ENCODE measurements at places on chromosomes 13 and 19. TPM values are rescaled to one million over a fixed set of nuclear protein-coding genes. Genes with fewer than 3 reads are reported as not detected.

Gene KLK14
- total RNA-seq: not detected

Gene CATSPERD
- total RNA-seq: under 0.01 TPM

Gene THOP1
- total RNA-seq: 49.5 TPM

Gene CAMSAP3
- total RNA-seq: not detected

Gene GNG7
- total RNA-seq: 0.29 TPM

Gene KRTDAP
- total RNA-seq: not detected

Gene CGB5
- total RNA-seq: not detected

Gene NOVA2
- not detected for total RNA-seq

GRCh38 chr13:33249894-33250293 lies 35.7 kb downstream of the STARD13 start:
- no peak for DNase-seq

DNA sequence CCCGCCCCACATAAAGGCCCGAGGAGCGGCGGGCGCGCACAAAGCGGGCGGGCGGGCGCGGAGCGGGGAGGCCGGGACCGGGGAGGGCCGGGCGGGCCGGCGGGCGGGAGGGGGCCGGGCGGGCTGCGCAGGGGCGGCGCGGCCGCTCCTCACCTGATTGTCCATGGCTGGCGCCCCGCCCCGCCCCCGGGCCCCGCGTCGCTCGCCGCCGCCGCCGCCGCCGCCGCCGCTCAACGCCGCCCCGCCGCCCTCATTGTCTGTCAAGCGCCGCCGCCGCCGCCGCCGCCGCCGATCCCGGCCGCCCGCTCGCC lies 200 bp downstream of the MLLT1 start:
- DNase-seq: no peak

GRCh38 chr19:31292639-31293185 lies 56.5 kb downstream of the TSHZ3 start:
- DNase-seq: no peak

DNA sequence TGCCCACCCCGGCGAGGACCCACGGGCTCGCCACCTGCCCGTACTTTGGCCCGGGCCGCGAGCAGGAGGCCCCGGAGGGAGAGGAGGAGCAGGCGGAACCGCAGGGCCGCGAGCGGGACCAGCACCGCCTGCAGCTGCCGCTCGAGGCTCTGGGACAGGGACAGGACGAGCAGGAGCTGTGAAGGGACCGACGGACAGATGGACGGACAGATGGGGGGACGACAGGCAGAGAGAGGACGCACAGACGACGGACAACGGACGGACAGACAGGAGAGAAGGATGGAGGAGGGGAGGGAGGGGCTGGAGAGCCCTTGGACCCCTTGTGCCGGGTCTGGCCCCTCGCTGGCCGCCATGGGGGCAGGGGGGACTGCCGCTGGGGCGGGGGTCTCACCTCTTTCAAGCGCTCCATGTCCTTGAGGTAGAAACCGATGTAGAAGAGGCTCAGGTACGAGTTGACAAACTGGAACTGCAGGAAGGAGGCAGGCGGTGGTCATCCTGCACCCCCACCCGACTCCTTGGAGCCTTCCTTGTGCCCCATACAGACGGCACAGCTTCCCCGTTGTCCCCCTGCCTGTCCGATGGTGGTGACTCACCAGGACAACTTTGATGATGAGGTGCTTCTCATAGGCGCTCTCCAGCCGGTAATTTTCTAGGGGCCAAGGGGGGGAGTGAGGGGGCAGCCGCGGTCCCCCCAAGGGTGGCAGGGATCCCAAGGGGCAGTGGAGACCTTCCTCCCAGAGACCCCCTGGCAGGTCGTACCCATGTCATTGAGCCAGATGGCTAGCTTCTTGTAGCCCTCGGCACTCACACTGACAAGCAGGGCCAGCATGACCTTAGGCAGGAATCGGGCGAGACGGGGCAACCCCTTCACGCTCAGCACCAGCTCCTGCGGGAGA lies 5.0 kb downstream of the ANO8 start:
- DNase-seq: peak; percentile 89

DNA sequence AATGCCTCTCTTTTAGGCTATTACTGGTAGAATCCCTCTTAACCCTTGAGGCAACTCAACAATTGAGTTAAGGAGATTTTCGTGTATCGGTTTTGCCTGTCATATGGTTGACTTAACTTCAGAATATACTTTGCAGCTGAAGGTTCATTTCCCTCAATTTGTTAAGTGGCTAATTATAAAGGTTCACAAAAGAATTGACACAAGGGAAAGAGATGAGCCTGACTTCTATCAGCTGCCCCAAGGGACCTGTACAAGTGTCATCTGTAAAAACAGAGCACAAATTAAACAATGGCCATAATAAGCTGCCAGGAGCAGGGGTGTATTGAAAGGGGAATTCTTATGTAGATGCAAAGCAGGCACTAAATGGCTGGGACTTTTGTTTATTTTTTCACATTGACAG lies 334.8 kb upstream of the OBI1 start:
- DNase-seq: no peak

- DNase-seq: no peak
Measured at GRCh38 chr13:37375724-37376123, 222.8 kb downstream of the POSTN start.

DNA sequence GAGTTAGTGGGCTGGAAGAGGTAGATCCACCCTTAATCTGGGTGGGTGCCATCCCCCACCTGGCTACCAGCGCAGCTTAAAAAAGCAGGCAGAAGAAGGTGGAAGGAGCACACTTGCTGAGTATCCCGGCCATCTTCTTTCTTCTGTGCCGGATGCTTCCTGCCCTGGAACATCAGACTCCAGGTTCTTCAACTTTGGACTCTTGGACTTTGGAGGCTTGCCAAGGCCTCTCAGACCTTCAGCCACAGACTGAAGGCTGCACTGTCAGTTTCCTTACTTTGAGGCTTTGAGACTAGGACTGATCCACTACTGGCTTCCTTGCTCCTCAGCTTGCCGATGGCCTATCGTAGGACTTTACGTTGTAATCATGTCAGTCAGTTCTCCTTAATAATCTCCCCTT lies 127.6 kb upstream of the GPC6 start:
- DNase-seq: no peak

DNA sequence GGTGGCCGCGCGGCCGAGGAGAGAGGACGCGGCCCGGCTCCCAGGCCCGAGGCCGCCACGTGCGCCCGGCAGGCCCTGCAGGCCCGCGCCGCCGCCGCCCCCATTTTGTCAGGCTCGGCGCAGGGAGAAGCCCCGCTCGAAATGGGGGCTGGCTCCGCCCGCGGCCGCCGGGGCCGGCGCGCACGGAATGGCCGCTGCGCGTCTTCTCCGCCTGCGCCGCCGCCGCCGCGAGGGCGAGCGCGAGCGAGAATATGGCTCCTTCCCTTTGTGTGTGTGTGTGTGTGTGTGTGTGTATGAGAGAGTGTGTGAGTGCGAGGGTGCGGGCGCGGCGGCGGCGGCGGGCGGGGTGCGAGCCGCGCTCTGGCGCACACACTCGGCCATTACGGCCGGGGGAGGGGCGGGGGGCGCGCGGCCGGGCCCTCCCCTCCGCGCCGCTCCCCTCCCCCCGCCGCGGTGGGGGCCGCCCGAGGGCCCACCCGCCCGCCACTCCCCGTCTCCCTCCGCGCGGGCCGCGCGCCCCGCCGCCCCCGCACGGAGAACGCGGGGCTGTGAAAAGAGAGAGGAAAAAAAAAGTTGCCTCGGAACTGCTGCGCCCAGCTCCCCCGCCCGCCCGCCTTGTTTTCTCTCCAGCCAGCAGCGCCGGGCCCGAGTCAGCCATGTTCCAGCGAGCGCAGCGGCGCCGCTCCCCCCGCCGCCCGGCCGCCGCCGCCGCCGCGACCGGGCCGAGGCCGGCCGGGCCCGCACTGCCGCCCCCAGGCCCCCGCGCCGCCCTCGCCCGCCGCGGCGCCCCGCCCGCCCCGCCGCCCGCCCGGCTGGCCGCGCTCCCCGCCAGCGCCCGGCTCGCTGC lies 1.0 kb downstream of the HMGB1 start:
- peak; percentile 94 for DNase-seq

GRCh38 chr13:74074723-74075122 lies 59.5 kb downstream of the KLF12 start:
- no peak for DNase-seq

GRCh38 chr13:26255691-26256277 lies 1.9 kb downstream of the CDK8 start:
- no peak for DNase-seq

- peak; percentile 22 for DNase-seq
Measured at GRCh38 chr13:114237415-114238112, 2.9 kb downstream of the CDC16 start.

- peak; percentile 93 for DNase-seq
Measured at GRCh38 chr13:33125821-33126570, 109.8 kb downstream of the KL start.

- peak; percentile 58 for DNase-seq
Measured at GRCh38 chr13:27971236-27971645, 2.1 kb upstream of the CDX2 start.

DNA sequence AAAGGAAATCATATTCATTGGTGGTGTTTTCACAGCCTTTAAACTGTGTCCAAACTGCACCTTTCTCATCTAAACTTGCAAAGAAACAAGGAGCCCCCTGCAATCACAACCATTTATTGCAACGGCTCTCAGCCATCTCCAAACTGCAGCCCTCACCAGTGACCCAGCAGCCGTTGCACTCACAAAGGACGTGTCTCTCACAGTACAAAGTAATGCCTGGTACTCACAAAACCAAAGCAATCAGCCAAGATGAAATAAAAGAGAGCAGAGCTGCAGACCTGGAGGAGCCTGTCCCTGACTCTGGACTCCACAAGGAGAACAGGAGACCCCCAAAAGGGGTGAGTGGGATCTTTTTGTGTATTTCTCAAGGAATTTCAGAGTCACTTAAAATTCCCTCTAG lies 20.2 kb upstream of the CEACAM21 start:
- DNase-seq: no peak

DNA sequence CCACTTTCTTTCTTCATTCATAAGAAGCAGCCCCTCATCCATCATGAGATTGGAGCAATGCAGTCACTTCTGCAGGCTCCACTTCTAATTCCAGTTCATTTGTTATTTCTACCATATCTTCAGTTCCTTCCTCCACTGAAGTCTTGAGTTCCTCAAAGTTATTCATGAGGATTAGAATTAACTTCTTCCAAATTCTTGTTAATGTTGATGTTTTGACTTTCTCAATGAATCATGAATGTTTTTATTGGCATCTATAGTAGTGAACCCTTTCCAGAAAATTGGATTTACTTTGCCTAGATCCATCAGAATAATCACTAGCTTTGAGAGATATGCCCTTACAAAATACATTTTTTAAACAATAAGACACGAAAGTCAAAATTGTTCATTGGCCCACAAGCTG lies 2567.7 kb upstream of the PCDH20 start:
- DNase-seq: no peak

Measured in osteoblast (primary cell).